Left ventricle myocardium inferior (tissue), 1 donor: ENCODE measurements at places on chromosomes 12 and 14.
A peak's percentile ranks its signal among the peaks of the same experiment; 100 is the strongest.

- DNase-seq: no peak
Measured at GRCh38 chr12:53258541-53259539, 9.3 kb upstream of the ESPL1 start.

DNA sequence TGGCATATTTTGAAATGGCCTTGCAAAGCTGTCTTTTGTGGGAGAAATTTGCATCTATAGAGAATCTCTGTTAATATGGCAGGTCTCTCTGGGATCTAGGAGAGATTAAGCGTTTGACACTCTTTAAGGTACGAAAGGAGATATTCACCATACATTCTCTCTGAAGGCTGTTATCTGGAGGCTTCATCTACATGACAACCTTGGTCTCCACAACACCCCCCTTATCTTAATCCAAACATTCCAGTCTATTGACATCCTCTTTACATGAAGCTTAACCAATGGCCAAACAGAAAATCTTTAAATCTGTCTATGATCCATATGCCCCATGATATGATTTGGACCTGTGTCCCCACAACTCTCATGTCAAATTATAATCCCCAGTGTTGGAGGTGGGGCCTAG lies 137.4 kb downstream of the DERA start:
- DNase-seq: no peak

DNA sequence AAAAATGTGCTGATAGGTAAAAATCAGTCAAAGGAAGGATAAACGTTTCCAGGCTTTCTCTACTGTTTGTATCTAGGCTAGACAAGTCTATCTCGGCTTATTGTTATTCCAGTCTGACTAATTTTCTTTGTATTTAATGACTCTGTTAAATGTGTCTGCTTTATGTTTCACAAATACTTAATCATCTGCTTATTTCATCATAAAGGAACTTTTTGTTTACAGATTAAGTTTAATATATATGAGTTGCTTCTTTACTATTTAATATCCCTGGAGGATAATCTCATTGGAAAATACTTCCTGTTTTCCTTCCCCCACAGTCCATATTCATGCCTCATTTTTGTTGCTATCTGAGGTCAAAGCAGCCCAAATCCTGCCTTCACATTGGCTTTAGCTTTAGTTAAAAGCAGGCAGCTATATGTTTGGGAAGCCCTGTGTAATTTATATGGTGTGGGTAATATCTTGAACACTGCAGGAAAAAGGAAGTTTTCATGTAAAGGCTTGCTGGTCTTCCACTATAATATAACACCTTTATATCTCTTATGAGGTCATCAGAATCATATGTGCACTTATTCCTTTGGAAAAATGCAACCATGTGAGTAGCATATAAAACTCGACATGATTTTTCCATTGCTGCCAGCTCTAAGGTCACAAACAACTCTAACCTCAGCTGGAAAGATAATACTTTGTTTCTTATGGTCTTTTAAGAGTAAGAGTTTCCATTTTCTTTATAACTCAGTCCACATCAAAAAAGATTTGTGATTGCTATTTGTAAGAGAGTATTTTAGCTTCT lies 76.8 kb downstream of the ALX1 start:
- DNase-seq: no peak

DNA sequence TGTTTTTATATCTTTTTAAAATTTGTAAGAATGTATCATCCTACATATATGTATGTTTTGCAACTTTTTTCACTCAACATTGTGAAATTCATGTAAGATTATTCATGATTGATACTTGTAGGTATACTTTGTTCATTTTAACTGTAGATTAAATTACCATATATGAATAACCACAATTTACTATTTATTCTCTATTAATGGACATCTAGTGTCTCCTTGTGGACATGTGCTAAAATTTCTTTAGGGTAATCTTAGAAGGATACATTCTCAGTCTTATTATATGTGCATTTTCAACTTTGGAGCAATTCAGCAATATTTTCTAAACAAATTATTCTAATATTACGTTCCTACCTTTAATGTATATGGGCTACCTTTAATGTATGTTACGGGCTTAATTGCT lies 192.4 kb downstream of the FUT8 start:
- no peak for DNase-seq

- DNase-seq: no peak
Measured at GRCh38 chr12:2014231-2014630, 10.0 kb upstream of the DCP1B start.

DNA sequence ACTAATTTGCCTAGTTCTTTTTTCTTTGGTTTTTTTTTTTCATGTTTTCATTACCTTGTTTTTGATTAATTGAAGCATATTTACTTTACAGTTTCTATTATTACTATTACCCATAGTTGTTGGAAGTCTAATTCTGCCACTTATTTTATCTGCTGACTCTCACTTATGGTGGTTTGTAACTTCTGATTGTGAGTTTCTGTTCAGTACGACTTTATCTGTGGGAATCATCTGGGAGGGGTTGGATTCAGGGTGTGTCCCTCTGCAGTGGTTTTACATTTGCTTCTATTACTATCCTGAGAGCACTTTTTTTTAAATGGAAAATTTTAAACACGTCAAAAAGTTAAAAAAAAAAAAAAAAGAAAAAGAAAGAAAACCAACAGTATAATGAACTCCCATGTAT lies 26.4 kb upstream of the SOS2 start:
- DNase-seq: no peak

GRCh38 chr12:32559434-32559833 lies 119.7 kb upstream of the DNM1L start:
- no peak for DNase-seq

DNA sequence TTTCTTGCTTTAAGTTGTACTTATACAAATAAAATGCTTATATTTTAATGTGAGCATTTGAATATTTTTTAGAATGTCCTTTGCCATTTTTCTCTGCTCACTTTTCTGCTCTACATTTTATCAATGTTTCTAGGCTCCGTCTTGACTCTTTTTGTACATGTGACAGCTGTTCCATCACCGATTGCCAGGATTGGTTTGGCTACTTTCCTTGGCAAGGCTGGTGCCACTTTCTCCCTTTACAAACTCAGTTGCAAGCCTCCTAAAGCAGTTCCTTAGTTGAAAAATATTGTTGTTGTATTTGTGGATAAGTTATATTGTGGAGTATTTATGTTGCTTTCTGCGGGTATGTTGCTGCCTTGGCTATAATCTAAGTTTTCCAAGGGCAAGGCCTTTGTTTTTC lies 63.4 kb downstream of the DACT1 start:
- no peak for DNase-seq

- DNase-seq: no peak
Measured at GRCh38 chr14:19974844-19975243, 547 bp upstream of the OR4K15 start.

DNA sequence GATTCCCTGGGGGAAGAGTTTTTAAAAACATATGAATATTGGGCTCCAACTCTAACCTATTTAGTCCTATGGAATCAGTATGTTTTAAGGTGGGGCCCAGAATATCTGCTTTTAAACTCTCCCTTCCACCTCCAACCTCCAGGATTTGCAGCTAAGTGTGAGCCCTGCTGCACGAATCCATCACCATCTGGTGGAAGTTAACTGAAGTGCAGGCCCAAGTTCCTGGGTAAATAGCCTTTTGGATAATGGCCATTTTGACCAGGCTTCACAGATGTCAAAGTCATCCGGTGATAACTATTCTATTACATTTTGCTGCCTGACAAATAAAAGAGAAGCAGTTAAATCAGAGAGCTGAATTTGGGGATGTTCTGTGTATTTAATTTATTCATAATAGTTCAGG lies 58.1 kb upstream of the RMST start:
- DNase-seq: no peak

DNA sequence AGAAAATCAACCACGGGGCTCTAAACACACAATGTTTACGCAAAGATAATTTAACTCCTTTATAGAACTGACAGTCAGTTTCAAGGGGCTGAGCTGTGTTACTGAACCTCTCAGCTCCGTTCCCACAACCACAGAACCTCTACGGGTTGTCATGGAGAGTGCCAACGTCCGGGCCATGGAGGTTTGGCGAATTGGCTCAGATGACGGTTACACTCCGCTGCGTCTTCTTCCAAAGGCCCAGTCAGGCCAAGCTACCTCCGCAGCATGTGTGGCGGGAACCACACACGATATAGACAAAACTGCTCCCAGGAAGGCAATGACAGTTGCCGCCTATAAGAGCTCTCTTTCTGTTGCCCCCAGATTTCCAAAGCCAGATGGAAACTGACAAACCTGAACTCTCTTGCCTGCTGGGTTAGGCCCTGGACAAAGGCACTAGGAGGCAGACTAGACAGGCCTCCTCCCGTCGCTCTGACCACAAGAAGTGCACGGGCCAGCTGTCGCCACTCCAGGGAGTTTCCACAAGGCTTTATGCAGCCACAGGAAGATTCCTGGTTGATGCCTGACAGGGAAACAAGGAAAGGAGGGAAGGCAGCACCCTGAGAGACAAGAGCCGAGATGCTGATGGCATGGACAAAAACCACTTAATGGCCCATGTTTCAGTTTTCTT lies 30.3 kb downstream of the CCDC88C start:
- DNase-seq: no peak

DNA sequence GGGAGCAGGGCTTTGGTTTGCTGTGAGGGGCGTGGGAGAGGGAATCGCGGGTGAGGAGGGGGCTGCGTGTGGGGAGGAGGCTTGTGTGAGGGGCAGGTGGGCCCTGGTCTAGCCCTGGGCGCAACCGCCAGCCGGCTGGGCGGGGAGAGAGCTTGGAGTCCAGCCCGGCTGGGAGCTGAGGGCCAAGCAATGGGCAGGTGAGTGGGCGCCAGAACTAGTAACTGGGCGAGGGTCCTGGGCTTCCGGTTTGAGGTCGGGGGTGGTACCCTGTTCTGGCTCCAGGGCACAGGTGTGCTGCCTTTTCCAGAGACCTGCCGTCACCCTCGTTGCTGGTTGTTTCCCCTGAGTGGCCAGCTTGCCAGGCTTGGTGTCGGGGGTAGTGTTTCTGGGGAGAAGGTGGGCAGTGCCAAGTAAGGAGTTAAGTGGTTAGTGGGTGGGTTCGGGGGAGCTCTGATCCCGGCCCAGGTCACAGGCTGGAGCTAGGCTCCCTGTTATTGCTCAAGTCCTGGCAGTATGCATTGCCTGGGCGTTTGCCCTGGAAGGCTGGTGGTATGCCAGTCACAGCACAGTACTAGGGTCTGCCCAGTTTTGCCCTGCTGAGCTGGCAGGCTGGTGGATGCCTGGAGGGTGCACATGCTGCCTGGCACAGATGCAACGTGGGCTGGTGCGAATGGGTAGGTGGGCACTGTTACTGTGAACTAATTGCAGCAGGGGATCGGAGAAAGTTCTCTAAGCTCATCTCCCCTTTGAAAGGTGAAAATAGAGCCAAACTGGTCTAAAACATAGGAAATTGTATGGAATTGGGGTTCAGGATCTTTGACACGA lies 683 bp downstream of the CIPC start:
- DNase-seq: peak; percentile 77

DNA sequence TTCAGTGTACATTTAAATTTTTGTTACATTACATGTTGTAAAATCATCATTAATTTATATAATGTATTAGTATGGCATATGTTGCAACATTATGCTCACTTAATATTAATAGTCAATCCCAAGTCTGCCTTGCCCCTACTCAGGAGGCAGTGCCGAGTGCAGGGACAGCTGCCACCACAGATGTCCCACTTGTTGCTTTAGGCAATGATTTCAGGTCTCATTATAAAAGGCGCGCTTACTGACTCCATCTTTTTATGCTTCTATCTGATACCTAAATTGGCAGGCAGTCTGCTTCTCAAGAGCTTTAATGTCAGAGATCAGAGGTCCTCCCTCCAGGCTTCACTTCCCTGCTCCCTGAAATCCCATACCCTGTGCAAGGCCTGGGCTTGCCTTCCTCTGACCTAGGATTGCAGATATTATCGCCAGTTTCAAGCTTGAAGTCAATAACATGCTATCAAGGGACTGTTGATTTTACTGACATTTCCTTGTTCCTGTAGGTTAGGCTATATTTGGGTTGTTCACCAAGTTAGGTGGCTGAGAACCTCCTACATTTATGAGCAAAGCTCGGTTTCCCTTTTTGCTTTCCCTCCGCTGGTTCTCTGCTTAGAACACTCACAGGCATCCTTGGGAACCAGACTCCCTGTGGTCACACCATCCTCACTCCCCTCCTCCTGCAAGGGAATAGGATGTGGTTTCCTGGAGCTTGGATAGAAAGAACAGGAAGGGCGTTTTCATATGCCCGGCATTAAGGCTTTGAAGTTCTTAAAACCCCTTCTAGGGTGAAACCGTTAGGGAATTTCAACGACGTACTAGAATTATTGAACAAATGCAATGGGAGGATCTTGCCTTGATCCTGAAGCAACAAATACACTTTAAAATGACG lies 208.4 kb upstream of the FKBP4 start:
- DNase-seq: no peak
